ENCODE measurements at places on chromosomes 1 and 21.

- DNase-seq = no peak
Measured at GRCh38 chr1:240602189-240602588, 9.8 kb downstream of the GREM2 start.

DNA sequence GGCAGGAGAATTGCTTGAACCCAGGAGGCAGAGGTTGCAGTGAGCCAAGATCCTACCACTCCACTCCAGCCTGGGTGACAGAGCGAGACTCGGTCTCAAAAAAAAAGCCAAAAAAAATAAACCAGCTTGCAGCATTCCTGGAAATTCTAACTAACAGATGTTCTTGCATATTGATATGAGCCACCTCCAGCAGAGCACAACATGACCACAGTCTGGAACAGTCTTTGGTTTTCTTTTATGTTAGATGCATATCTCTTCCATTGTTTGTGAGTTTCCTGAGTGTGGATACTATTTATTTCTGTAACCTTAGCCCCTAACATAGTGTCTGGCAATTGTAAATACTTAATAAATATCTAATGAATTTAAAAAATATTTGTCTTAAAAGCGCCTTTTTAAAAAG lies 23.9 kb downstream of the IFNAR1 start:
- no peak for DNase-seq

DNA sequence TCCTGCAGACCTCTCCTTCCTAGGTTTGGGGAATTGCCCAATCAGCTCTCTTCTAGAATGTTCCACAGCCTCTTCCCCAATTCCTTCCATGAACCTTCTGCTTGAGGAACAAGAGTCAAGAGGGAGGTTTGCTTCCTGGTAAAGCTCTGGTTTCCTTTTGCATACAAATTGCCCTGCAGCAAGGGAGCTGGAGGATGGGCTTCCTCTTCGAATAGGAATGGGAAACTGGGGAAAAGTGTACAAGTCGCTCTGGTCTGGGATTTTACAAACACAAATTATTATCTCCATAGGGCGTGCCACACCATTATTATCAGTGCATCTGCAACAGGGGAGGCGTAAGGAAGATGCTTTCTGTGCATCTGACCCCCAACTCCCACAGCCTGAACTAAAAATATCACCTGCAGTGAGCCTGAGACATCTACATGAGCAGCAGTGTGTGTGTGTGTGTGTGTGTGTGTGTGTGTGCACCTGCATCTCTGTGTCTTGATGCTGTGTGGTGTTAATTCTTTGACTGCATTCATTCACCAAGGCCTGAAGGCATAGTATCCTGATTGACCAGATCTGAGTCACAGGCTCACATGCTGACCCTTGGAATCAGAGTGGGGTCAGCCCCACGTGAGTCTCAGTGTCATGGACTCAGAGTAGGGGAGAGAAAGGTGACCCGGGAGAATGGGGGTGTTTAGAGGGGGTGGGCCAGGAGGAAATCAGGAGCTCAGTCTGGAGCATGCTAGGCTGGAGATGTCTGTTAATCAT lies 272.9 kb downstream of the KAZN start:
- no peak for DNase-seq

- no peak for DNase-seq
Measured at GRCh38 chr1:229230893-229231753, 39.8 kb upstream of the RAB4A start.

DNA sequence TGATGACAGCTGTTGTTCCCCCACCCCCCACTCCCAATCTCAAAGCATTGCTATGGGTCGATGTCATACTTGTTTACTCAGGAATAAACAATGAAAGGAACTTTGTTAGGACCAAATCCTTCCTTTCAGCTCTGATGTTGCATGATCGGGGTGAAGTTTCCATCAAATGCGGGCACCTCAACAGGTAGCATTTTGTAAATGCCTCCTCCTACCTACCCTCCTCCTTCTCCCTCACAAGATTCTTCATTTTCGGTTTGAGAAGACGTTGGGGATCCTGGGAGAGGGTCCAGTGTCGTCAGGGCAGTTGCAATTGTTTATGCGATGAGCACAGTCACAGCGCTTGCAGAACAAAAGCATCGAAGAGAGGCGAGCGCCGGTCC lies 758 bp upstream of the HUNK start:
- no peak for DNase-seq

DNA sequence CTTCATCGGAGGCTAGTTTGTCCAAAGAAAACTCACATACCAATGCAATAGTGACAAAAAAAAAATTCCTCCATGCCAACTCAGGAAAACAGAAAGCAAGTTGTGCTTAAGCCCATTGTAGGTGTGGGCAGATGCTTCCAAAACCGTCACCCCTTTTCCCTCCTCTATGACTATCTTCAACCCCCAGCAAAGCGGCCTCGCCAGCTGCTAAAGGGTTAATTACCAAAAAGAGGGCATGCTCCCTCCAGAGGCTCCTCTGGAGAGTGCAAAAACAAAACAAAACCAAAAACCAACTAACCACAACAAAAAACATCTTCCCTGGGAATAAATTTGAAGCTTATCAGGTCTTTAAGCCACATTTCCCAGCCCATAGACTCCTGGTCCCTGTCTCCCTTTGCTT lies 1.2 kb downstream of the LMOD1 start:
- no peak for DNase-seq

DNA sequence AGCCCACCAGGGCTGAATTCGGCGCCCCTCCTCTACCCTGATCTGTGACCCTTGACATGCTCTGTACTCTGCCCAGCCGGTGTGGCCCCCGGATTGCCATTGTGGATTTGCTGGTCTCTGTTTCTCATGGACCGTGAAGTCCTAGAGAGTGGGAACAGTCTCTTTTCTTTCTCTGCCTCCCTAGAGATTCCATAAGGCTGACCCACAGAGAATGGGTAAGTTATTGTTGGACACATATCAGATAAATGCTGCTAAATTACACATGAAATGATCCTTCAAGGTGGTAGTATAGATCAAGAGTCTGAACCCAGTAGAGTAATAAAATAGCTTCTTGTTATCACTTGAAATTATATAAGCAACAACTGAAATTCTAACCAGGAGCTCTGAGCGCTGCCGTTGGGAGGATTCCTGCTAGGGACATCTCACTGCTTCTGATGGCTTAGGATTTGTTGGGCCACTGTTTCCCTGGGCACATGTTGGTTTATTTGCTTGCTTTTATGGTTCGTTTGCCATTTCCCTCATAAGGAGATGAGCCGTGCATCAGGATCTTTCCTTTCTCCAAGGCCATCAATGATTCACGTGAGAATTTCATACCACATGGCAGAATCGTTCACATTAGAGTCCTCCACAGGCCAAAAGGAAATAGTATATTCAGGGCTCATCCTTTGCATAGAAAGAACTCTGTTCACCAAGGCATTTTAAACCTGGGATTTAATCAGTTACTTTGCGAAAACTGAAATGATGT lies 111.9 kb downstream of the ZBTB18 start:
- no peak for DNase-seq

GRCh38 chr1:218616681-218617080 lies 271.5 kb downstream of the TGFB2 start:
- no peak for DNase-seq

Data from esophagus squamous epithelium (tissue), 5 donors.